ENCODE measurements at places on chromosomes 12 and 14.

DNA sequence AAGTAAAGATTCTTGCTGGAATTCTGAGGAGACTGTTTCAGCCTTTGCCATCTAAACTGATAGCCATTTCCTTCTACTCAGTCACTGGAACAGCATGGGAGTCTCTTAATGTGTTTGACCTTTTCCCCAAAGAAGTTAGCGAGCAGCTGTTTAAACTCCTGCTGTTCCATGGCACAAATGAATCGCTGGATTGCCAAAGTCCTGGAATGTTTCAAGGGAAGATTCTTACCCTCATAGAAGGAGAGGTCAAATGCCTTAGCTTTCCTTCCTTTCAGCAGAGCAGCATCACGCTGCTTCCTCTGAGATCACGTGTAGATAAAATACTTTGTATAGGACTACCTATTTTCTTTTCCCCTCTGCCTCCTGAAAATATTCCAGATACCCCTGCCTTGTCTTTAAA, 10.5 kb upstream of the NR2C1 start:
- DNase-seq = no peak

DNA sequence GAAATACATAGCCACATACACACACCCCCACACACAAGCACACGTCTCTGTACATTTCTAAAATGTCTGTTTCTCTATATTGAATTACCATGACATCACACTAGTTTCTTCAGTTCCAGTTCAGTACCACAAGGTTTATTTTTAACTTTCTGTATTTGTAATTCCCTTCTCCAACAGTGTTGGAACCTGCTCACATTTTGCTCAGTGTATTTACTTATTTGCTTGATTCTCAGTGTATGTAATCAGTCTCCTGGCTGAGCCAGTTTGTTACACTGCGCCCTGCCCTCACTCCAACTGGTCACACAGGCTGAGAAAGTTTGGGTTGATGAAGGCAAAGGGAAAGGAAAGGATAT, 67.1 kb downstream of the MON2 start:
- DNase-seq = no peak

DNA sequence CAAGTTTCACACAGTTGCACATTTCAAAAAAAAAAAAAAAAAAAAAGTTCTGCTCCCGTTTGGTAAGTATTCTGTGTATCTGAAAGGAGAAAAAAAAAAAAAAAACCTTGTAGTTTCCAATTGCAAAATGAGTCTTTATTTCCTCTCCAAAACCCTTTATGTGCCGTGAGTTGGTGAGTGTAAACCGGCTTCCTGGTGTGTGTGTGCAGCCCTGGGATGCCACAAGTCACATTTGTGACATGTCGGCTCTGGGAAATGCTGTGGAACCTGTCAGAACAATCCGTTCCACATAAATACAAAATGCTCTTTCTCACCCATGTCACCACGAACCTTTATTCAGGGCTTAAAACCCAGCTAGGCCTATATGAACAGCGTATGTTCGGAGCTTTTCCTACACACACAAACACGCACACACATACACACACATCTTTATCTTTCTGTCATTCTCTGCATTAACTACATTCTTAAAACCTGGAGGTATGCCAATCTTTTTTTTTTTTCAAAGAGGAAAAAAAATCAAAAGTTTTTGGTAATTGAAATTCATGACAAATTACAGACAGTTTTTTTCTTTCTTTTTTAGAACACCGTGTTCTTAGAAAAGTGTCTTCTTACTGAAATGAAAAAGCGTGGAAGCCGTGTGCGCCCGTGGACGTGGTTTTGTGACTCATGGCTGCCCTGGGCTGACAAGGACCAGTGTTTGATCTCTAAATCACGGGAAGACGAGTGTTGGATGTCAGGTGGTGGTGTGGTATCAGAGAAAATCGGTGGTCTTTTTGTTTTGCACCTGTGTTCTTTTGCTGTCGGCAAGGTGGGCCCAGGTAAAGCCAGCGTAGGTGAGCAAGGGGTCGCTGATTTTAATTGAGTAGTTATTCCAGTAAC, 612.0 kb downstream of the VRK1 start:
- no peak for DNase-seq

GRCh38 chr12:96434107-96434506, 33.9 kb upstream of the CDK17 start:
- DNase-seq = peak; percentile 42

- DNase-seq = no peak
These were observed 42.2 kb downstream of the CSRP2 start for GRCh38 chr12:76836633-76837032.

DNA sequence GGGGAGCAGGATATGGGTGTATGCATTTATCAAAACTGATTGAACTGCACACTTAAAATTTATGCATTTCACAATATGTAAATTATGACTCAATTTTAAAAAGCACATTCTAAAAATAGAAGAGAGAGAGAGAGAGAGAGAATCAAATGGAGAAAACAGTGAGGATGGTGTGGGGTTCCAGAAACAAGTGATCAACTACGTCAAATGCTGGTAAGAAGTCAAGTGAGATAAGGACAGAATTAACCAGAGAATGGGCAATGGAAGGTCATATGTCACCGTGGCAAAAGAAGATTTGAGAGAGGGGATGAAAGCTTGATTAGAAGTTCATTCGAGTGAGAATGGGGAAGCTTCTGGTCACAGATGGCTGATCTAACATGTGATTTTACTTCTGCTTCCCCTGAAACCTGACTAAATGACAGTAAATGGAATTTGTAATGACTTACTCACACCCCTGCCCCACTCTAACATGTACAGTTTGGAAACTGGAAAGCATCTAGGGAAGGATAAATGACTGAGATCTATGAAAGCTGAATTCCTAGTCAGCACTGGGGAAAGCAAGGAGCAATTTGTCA, 276.5 kb upstream of the AMIGO2 start:
- DNase-seq = no peak

DNA sequence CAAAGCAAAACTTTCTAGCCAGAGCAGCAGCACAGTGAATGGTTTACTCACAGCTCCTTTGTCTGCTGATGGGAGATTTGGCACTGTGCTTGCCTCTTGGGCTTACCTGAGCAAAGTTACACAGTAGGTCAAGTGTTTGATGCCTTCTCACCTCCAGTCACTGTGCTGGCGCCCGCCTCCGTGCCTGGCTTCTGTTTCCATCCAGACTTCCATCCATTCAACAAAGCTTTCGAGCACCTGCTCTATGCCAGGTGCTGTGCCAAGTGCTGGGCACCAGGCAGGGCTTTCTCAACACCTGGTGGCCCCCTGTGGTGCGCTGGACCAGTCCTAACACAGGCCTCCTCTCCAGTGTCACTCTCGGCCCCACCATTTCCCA, 199.2 kb upstream of the EEA1 start:
- no peak for DNase-seq

DNA sequence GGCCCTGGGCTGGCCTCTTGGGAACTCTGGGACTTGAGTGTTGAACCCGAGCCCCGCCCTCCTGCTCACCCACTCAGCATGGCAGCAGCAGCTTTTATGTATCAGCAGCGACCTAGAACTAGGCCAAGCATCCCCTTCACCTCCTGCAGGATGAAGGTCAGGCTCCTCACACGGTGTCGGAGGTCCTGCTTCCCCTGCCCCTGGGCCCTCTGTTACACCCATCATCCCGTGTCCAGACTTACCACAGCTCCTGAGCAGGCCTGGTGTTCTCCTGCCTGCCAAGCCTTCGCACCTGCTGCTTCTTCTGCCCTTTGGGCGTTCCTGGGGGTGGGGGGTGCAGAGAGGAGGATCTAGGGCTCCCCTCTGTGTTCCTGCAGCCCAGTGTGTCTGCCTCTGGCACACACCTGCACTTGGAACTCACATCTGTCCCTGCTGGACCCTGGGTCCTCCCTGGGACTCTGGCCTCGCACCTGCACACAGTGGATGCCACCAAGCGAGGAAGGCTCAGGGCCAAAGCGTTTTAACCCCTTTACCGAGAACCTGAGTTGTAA, 80.3 kb downstream of the PAPOLA start:
- no peak for DNase-seq

DNA sequence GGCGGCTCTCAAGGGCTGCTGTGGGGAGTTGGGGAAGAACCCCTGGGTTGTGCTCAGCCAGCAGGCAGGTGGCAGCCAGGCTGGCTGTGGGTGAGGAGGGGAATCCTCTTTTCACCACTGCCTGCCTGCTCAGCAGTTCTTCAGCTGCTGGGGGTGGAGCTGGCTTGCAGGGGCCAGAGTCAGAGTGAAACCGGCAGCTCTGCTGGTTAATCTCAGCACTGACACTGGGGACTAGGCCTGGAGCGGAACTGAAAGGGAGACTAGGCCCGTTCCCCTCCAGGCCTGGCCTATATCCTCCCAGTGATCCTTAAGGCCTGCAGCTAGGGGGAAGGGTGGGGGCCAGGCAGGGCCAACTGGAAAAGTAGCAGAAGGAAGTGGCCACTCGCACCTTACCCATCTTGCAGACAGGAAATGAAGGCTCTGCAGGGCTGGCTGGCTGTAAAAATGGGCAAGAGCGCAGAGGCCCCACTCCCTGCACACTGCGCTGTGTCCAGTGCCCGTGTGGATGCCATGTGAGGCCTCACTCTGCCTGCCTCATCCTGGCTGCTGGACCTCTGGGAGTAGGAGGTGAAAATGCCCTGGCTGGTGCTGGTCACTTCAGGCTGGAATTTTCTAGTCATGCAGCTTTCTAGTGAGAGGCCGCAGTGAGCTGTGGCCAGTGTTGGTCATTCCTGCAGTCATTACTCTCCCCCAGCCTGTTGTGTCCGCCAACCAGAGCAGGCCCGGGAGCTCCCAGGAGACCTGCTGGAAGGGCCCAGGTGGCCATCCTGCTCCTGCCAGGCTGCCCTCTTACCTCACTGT, 39.4 kb downstream of the SH2B3 start:
- peak; percentile 46 for DNase-seq

GRCh38 chr12:124020514-124020949, 47.5 kb downstream of the ZNF664 start:
- no peak for DNase-seq

DNA sequence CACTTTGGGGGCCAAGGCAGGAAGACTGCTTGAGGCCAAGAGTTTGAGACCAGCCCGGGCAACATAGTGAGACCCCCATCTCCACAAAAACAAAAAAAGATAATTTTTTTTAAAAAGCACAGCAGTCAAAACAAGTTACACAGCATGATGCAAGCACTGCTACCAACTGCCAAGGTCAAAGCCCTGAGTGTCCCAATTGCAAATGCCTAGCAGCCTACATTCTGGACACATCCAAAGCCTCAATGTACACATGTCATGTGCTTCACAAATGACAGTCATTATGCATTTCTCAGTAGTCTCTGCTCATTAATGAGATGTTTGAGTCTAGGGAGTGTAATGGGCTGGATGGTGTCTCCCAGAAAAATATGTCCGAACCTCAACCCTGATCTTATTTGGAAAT, 113.7 kb upstream of the CCND2 start:
- DNase-seq = no peak

GRCh38 chr12:58530742-58531062, 389.6 kb downstream of the LRIG3 start:
- DNase-seq = no peak

DNA sequence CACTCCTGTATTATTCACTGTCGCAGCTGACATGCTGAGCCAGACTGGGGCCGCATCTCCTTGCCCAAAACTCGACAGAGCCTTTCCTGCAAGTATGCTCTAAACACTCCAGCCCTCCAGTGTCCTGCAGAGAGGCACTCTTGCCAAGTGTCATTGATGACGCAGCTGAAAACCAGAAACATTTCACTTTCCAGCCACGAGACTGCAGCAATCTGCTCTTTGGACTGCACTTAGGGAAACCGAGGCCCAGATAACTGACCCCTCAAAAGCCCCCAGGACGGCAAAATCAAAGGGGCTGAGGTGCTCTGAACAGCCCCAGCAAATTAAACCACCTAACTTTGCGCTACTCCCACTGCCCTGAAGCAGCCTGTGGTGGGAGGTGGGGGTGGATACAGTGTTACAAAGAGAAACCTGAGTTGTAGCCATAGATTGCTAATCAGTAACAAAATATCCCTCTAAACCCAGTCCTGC, 2.6 kb downstream of the CCDC85C start:
- DNase-seq = no peak

- no peak for DNase-seq
These were observed 119.8 kb upstream of the GSC start for GRCh38 chr14:94889520-94890312.

DNA sequence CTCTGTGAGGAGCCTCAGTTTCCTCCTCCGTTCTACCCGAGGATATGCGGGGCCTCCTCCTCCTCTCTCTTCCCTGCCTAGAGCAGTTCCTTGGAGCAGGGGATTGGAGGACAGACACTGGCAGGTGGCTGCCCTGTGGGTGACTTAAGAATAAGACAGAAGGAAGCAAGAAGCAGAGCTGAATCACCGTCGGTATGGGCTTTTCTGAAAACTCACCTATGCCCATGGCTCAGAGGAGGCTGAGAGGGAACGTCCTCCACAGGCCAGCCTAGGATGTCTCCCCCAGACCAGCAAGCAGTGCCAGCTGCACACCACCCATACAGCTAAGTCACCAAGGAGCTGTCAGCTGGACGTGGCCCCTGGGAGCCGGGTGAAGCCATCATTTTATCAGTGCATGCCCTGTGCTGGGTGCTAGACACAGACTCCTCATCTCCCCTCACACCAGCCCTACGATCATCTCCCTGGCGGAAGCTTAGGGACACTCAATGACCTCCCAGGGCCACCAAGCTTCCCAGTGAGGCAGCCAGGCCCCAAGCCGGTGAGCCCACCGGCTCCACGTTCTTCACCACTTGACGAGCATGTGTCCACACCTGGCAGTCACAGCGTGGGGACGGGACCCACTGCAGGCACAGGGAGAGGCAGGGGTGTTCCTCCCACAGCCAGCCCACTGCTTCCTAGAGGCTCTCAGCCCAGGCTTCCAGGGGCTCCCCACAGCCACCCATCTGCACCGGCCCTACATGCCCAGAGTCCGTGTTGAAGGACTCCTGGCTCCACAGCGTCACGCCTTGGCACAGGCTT, 21.4 kb downstream of the ITPK1 start:
- no peak for DNase-seq

DNA sequence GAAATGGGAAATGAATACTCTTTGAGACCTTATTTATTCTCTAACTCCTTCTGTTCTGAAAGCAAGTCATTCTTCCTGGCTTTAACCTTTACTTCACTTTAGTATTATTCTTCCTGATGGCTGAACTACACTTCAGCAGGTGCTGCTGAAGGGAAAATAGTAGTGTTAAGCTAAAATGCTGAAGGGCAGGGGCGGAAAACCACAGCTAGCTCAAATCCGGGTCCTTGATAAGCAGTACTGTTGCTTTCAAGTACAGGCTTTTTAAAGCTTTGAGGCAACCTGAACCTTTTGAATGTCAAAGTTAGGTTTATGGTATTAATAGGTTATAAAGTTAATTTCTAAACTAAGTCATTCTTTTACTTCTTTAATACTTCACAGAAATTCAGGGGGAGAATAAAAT, 10.7 kb downstream of the CCDC196 start:
- DNase-seq = no peak

- DNase-seq = peak; percentile 21
These were observed 6.8 kb downstream of the KRT2 start for GRCh38 chr12:52645120-52645761.

- no peak for DNase-seq
These were observed 355.4 kb downstream of the CEP128 start for GRCh38 chr14:80586131-80586530.

GRCh38 chr12:69932154-69932553, 107.1 kb downstream of the MYRFL start:
- DNase-seq = no peak

All from activated T-cell treated with anti-CD3 and anti-CD28 coated beads for 1 hour (primary cell).